ENCODE measurements at places on chromosomes 3 and 15.

DNA sequence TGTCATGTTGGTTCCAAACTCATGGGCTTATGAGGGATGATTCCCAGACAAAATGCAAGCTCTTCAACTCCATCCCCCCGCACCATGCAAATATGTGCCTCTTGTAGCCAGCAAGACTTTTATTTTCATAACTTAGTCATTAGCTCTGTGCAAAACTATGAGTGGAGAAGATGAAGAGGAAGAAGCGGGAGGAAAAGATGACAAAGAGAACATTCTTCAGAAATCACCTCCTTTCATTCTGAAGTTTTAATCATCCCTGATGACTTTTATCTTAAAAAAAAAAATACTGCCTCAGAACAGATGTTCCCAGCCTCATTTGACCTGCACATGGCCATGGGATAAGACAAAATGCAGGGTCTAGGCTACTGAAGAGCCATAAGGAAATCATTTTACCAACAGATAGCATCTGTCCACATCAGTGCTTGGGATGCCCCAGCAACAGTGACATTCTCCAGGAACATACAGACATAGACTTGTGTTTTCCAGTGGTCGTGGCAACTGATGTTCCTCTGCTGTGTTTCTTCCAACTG lies 145.5 kb downstream of the WNT5A start:
- no peak for DNase-seq

DNA sequence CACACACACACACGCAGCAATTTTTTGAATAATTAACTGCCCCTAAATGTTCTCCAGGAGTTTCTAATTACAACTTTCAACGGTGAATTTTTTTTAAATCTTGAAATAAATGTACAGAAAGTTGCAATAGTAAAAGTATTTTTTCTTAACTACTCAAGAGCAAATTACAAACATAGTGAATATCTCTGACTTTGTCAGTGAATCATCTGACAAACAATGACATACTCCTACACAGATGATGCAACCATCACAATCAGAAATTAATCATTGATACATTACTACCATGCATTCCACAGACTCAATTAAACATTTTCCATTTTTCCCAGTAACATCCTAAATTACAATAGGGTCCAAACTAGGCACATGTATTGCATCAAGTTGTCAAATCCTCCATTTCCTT lies 597.3 kb downstream of the NAALADL2 start:
- no peak for DNase-seq

- DNase-seq = no peak
These were observed 74.4 kb upstream of the PPP2R3A start for GRCh38 chr3:135891121-135891520.

GRCh38 chr15:57507111-57507510 lies 84.6 kb upstream of the MYZAP start:
- no peak for DNase-seq

GRCh38 chr15:93312891-93313486 lies 224.0 kb upstream of the RGMA start:
- DNase-seq = no peak

DNA sequence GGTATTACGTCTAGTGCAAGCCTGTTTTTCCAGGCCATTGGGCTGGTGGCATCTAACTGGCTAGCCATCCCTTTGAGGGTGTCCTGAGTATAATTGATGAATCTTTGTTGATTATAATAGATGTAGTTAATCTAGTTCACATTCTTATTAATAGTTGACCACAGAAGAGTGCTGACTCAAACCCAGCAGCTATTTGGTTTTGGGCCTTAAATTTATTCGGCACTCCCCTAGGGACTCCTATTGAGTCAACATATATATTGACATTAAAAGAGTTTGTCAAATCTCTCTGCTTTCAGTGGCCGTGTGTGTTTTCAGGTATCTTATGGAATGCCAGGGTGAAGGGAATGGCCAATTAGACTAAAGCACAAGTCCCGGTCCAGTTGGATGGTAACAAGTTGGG lies 19.7 kb downstream of the ARL8B start:
- no peak for DNase-seq

GRCh38 chr15:68209272-68209671 lies 4.1 kb upstream of the CALML4 start:
- no peak for DNase-seq

Measured in A549 (cell line).